ENCODE measurements at places on chromosomes 7 and 10.

DNA sequence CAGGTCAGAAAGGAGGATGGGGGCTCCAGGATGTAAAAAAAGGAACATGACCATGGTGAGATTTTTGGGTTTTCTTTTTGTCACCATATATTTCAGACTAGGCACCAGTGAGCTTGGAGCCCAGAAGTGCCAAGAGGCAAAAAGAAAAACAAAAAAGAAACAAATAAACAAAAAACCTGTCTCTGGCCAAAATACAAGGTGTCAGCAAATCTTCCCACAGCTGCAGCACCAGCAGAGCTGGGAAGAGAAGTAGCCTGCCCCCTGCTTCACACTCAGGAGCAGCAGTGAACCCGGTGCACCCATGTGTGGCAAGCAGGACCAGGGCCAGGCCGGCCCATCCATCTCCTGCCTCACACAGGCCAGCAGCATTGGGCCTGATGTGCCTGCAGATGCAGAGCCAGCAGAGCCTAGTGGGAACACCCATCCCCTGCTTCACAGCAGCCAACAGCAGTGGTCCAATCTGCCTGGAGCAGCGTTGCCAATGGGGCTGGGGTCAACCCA, 34.7 kb upstream of the C10orf71 start:
- no peak for DNase-seq

DNA sequence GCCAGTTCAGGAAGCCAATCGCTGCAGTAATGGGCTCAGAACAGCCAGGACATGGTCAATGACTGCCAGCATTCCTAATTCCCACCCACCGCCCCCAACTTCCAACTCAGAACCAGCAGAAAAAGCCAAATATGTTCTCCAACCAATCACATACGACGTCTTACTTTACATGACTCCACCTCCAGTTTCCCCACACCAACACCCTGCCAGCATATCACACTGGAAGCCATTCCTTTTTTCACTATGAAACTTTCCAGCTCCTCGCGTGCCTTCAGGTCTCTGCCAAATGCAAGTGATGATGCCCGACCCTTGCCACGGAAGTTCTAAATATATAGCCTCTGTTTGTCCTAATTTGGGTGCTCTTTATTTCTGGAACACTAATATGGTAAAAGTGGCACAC, 12.5 kb downstream of the NPS start:
- DNase-seq = no peak

DNA sequence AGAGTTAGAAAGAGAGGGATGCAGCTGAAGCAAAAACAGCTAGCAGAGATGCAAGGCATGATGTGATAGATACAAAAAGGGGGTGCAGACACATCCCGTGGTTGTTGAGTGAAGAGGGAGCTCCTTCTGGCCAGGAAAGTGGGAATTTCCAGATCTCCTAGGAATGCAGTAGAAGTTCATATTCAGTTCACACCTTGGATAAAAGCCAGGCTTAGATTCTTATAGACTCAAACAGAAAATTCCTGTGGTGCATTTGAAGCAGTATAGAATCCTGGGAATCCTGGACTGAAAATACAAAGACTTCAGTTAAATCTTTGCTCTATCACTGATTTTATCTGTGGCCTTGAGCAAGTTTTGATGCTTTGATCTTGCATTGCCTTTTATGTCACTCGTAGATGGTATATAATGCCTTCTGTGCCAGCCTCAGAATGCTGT, 33.9 kb downstream of the SGPL1 start:
- no peak for DNase-seq

DNA sequence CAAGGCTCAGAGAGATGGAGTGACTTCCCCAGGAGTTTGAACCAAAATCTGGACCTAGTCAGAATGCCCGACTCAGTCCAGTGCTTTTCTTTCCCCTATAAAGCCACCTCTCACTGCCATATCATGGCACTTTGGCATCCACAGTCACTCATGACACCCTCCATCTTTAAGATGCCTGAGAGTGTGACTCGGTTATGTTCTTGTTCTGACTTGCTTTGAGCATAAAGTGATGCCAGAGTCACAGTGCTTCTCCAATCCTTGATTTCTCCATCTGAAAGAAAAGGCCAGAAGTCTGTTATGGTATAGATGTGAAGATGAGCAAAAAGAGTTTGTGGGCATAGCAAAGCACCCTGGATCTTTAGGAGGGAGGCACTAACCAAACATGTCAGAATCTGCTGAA, 538.1 kb downstream of the SORCS1 start:
- DNase-seq = no peak

GRCh38 chr10:78619115-78619851, 449.5 kb upstream of the ZMIZ1 start:
- no peak for DNase-seq

Data from GM12864 (cell line).